Thoracic aorta (tissue), 2 donors: ENCODE measurements at places on chromosomes 3 and 15.

DNA sequence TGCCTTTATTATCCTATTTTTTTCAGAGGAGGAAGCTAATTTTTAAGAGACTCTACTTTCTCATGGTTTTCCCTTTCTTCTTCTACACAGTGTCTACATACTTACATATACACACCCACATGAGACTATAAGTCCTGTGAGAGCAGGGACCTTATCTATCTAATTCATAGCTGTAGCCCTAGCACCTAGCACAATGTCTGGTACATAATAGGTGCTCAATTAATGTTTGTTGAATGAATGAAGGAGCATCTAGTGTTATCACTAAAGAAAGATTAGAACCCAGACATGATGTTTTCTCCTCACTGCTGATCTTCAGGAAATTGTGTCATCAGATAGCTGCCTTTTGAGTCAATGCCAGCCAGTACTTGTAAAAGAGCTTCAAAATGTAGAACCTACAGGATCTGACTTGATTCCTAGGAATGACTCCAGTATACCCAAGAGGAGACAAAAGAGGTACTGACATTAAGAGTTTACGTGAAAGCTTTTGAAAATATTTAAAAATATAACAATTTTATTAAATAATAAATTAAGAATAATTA is 2.5 kb downstream of the SCG5 start:
- DNase-seq: no peak

DNA sequence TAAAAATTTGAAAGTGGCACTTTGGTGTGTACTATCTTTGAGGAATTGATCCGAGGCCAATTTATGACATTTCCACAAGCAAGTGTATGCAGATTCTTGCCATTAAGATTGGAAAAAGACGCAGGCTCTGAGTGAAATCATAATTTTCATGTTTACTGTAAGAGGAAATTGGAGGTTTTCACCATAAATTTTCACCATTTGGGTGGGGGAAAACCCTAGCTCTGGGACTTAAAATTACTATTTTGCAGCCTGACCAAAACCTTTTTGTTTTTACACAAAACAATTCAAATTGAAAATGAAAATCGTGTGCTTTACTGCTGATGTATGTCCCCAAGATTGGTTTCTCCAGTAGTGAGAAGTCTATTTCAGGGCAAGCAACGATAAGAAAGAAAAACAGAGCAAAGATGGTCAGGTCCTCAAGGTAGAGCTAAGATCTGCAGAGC is 282.6 kb downstream of the FOXP1 start:
- DNase-seq: no peak

- DNase-seq: no peak
Observed at GRCh38 chr3:172648747-172649146, 62.1 kb downstream of the NCEH1 start.

- DNase-seq: no peak
Observed at GRCh38 chr15:77547801-77548588, 84.7 kb downstream of the LINGO1 start.
